Stimulated activated naive CD4-positive, alpha-beta T cell (primary cell): ENCODE measurements at places on chromosomes 2 and 18.
A peak's percentile ranks its signal among the peaks of the same experiment; 100 is the strongest.

DNA sequence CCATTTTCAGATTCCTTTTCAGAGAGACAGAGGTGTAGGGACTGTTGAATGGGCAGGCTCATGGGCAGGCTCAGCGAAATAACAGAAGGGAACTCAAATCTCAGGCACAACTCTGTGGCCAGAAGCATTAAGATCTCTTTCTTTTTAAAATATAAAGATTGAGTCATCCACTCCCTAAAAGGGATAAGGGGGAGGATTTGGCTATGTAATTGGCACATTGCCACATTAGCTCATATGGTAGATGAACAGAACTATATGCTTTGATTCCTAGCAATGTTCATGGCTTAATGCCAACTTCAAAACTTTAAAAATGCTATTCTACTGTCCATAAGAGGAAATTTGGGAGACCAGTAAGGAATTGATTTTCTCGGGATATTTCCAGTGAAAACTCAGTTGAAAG lies 53.8 kb upstream of the SLC5A7 start:
- DNase-seq, result no peak

GRCh38 chr2:190701586-190701985 lies 52.7 kb downstream of the NAB1 start:
- no peak for DNase-seq

DNA sequence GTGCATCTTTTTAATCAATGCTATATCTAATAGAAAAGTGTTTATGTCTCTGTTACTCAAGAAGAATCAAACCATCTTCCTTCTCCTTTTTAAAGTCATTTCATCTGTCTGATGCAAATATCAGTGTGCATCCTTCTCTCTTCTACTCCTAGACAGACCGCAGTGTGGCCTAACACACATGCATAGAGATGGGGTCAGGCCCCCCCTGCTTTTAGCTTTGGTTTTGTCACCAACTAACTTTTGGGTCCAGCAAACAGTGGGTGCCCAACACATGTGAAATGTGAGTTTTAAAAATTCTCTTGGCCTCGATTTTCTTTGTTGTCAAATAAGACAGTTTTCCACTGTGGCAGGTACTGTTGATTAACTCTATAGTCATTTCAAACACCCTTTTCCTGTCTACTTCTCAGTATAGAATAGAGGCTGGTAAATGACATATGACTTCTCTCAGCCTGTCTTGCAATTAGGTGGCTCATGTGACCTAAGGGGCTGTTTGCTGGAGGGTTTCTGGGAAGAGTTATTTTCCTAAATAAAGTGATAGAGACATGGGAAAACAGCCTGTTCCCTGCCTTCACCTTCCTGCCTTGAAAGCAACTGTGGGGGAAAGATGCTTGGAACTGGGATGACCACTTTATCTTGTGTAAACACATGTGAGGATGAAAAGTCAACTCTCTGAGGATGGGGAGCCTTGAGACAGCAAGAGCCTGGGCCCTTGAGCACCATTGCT lies 65.7 kb upstream of the DARS1 start:
- no peak for DNase-seq

- no peak for DNase-seq
These were observed 28.3 kb downstream of the ANKMY1 start for GRCh38 chr2:240529344-240529999.

GRCh38 chr2:79801082-79801481 lies 288.2 kb downstream of the CTNNA2 start:
- DNase-seq, result no peak

DNA sequence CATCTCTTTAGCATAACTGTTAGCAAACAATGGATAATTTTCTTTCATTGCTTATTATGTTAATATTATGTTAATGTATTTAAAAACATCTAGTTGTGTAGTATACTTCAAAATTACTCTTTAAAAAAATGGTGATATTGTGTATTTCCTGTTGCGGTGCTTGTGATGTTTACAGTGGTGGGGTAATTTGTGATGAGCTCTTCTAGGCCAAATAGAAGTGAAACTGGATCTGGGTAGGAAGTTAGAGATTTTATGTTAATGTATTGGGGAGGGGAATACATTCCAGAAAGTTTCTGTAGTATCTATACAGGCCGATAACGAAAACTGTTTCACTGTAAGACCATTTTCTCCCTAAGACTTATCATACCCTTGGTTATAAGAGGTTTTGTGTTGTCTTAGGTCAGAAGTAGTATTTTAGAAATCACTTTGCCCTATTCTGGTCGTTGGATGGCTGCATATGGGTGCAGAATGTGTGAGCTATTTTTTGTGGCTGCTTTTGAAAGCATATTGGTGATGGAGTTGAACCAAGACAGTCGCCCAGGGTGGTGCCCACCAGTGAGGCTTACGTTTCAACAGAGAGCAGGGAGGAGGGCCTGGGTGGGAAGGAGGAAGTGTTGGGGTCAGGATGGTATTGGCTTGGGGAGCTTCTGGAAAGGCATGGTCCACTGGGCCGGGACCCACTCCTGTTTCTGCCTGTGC lies 5.8 kb downstream of the TSHZ1 start:
- peak; percentile 63 for DNase-seq

DNA sequence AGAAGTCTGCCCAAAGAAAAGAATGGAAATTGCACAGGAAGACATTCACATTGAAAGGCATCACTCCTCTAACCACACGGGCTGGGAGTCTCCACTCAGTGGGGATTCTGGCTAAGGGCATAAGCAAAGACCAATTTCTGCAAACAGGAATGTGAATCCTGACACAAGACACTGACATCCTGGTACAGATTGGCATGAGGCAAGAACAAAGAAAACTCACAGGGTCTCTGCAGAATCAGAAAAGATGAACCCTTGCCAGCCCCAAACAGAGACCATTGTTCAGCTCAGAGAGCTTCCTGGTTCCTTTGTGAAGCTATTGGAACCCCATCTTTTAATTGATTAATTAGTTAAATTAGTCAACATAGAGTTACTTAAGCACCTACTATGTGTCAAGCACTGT lies 82.3 kb downstream of the UPP2 start:
- no peak for DNase-seq

- DNase-seq, result no peak
These were observed 169.3 kb upstream of the FBXO11 start for GRCh38 chr2:48075631-48076030.
